ENCODE measurements at places on chromosomes 12 and 14.
A peak's percentile ranks its signal among the peaks of the same experiment; 100 is the strongest.

DNA sequence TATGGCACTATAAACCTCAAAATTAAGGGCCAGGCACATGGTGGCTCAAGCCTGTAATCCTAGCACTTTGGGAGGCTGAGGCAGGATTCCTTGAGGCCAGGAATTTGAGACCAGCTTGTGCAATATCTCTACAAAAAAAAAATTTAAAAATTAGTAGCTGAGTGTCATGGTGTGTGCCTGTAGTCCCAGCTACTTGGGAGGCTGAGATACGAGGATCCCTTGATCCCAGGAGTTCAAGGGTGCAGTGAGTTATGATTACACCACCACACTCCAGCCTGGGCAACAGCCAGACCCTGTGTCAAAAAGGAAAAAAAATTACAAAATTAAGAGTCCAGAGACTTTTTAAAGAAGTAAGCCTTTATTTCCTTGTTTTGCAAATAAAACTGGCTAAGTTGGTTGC, 1.8 kb upstream of the GCN1 start:
- no peak for DNase-seq

GRCh38 chr12:122991623-122992275, 11.3 kb downstream of the ARL6IP4 start:
- no peak for DNase-seq

GRCh38 chr14:105944632-105945610, 418.5 kb downstream of the TMEM121 start:
- DNase-seq, result peak; percentile 61

DNA sequence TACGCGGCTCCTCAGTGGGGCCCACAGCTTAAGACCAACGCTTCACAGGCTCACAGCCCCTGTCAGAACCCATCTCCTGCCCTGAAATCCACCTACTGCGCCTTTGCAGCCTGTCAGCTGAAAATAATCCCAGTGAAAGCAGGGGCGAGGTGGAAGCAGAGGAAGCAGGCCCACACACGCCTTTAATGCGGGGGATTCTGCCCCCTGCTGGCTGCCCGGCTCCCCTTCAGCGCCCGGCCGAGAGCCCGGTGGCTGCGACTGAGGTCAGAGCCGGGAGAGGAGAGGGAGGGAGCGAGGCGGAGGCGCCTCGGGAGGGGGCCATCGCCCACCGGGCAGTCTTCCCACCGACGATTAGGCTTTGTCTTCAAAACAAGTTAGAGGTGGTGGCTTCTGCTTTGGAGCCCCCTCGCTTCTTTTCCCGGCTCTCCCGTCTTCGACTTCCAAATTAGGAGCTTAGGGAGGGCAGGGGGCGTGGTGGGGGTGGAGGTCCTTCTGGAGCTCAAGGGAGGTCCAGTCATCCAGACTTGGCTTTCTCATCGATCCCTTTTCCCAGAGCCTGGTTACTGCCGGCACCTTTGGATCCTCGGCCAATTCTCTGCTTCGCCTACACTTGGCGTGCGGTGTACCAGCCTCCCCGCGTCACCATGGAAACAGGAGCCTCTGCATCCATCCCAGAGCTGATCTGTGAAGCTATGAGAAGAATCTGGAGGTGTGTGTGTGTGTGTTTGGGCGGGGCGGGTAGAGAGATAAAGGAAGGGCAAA, 25.2 kb upstream of the RND1 start:
- peak; percentile 56 for DNase-seq

- DNase-seq, result no peak
Observed at GRCh38 chr14:30558362-30558674, 640 bp upstream of the G2E3 start.

DNA sequence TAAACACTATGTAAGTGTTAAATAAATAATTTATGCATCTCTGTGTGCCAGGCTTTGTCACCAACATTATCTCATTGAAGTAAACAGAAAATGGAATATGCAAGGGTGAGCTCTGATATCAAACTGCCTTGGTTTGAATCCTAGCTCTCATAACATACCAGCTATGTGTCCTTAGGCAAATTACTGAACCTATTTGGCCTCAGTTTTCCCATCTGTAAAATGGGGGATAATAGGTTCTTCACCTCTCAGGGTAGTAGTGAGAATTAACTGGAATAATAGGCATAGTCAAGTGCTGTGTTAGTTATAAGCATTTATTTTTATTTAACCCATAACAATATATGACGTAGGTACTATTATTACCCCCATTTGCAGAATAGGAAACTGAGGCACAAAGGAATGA, 190.8 kb upstream of the SRRM4 start:
- no peak for DNase-seq

GRCh38 chr14:79910086-79910485, 301.2 kb downstream of the DIO2 start:
- no peak for DNase-seq

DNA sequence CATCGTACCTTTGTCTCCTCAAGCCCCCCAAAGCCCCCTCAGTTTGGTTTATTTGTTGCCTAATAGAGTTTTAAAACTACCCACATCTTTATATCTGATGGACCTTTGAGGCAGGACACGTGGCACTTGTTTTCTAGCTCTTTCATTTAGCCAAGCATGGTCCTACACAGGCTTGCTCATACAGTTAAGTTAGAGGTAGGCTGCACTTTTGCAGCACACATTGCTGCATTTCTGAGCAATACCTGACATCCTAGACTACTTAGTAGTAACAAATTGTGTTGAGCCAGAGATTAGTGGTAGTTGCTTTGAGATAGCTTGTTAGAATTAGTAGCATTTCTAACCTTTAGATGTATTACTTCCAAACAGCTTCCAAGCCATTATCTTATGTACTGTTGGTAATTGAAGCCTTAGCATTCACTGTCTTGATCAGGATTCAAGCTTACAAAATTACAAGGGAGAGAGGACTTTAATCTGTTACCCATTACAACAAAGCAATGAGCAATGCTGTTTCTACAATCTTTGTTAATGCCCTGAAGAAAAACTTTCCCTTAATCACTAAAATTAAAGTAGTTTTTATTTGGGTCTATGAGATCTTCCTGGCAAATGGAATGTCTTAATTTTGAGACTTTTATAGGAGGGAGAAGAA, 96.6 kb downstream of the WNK1 start:
- no peak for DNase-seq
